AG04450 (cell line): ENCODE measurements at places on chromosomes 6 and 20.
A peak's percentile ranks its signal among the peaks of the same experiment; 100 is the strongest.

- DNase-seq, result no peak
Observed at GRCh38 chr6:113733381-113733780, 123.8 kb upstream of the MARCKS start.

DNA sequence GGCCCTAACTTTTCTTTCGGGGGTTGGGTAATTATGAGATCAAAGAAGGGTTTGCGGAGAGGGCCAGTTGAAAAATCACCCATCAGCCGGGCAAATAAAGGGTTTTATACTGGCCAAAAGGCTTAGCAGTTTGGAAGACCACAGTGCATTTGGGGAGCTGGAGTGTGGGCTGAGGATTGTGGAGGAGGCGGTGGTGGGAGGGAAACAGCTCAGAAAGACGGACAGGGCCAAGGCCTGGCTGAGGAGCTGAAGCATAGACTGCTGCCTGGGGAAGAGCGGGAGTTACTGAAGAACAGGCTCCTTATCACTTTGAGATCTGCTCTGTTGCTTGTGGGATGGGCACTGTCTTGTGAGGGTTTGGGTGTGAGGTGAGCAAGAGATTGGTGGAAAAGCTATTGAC lies 144.2 kb downstream of the CARMIL1 start:
- DNase-seq, result no peak

GRCh38 chr20:1700990-1701389 lies 43.4 kb upstream of the SIRPG start:
- DNase-seq, result no peak

DNA sequence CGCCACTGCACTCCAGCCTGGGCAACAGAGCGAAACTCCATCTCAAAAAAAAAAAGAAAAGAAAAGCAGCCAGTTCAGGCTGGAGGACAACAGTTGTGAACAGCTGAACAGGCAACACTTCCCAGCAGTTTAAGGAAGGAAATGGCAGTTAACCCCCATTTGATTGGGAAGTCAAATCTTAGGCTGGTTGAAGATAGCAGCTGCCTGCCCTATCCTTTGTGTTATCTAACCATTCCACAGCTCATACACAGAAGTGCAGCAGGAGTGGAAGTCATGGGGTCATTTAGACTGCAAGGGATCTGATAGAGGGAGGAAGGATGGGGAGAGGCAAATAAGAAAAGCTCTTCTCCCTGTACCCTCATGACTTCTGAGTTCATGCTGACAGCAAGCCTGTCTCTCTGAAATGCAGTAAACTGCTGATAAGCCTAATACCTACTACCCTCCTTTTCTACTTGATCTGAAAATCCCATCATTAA lies 35.3 kb downstream of the KCTD20 start:
- no peak for DNase-seq

DNA sequence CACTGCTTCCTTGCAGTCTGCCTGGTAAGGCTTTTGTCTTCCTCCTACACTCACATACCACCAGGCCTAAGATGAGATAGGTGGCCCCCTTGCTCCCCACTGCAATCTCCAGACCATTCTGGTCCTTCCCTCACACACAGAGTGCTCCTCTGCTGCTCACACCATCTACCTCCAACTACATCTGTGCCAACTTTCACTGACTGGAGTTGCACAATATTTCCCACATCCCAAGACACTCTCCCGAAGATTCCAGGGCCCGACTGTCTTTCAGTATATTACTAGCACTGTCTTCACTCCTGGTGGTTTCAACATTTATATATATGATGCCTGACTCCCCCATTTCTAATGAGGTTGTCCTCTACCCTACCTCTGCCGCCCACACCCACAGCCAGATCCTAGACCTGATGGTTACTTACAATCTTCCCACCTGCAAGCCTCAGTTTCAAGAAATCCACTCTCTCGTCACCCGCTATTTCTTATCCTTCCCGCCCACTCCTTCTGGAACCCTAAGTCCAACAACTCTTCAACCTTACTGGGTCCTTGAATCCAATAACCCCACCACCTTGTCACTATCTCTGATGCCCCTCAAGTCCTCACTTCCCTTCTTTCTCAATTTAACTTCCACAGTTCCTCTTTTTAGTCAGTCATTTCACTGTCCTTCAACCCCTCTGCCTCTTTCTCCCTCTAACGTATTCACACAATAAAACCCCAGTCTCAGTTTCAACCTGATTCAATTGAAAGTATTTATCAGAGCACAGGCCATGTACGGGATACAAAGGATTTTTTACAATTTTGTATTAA lies 21.6 kb downstream of the RALGAPA2 start:
- no peak for DNase-seq

DNA sequence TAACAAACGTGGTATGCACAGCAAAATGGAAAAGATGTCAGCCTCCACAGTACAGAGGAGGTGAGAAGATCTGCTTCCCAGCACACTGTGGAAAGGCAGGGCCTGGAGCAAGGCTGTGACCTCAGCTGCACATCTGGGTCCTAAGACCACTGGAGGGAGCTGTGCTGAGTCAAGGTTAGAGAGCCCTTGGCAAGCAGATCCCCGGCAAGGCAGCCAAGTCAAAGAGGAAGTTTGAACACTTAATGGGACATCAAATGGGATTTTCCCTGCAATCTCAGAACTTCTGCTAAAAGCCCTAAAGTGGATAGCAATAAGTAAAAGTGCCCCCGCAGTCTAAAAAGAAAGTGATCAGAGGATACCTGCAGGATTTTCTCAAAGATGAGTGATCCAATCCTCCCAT lies 39.5 kb downstream of the UNC5CL start:
- no peak for DNase-seq

GRCh38 chr20:36700438-36700837 lies 45.5 kb downstream of the NDRG3 start:
- no peak for DNase-seq

DNA sequence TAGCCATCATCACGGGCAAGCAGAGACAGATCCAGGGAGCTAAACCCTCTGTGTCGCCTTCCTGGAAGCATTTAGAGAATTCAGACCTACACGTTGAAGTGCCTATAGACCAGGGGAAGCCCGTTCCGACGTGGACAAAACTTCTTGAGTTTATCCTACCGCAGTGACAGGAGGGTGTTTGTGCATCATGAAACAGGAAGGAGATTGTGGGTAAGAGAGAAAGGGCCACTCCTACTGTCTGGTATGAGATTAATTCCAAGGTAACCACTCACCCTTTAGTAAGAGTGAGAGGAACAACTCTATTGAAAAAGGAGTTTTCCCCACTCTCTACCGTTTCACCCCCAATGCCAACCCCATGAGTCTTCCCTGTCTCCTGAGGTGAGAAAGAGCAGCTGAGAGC lies 133.7 kb downstream of the TFAP2C start:
- no peak for DNase-seq

DNA sequence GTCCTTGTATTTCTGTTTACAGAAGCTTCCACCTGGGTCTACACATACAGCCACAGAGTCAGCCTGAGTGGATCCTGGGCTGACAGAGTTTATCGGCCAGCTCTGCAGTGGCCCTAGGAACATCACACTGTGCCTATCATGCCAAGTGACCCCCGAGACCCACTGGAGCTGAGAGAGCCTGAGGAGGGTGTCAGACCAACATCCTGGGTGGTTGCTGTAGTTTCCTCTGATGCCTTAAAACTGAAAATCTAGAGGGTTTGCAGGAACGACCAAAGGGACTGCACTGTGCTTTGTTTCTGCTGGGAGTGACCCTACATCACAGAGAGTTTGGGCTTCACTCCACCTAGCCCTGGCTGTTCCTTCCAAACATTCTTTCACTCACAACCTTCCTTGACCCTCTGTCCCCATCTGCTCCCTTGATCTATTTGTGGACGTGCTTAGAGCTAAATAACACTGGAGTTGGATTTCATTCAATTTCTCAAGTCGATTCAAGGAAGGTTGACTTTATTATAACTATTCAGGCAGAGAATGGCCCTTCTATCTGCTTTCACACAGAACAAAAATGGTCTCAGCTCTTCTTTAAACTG lies 18.1 kb downstream of the MYLK4 start:
- no peak for DNase-seq

DNA sequence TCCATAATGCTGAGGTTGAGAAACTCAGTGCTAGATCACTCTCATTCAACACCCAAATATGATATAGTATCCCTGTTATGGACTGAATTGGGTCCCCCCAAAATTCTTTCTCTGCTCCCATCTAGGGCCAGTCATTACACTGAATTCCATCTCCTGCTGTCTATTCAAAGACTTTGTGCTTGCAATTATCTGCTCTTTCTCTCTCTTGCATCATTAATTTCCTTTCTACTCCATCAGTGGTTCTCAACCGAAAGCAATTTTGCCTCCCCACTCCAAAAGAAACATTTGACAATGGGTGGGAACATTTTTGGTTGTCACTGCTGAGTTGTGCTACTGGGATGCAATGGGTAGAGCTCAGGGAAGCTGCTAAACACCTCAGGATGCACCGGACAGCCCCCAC lies 271.5 kb upstream of the CDYL start:
- DNase-seq, result no peak

DNA sequence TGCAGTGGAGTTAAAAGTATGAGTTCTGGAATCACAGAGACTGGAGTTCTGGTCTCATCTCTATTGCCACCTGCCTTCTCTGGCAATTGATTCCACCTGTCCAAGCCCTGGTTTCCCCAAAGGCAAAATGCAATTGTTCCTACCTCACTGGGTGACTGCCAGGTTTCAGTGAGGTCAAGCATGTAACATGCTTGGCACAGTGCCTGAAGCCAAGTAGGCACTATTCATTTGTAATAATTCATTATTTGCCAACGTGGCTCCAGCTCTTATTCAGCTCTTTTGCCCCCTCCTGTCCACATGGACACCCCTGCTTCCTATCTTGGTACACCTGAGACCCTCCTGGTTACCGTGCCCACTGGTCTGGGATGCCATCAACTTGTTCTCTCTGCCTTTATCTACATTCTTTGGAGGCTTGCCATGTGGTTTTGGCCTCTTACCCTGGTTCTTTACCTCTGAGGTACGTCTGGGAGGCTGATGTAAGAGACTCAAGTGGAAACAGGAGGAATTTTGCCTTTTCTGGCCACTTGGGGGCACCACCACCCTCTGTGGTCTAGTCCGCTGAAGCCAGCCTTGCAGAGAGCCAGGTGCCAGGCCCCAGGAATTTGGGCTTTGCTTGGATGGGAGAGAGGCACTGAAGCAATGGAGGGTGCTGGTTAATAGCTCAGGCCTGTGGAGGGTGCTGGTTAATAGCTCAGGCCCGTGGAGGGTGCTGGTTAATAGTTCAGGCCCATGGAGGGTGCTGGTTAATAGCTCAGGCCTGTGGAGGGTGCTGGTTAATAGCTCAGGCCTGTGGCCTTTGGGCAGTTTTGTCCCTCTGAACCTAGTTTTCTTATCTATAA lies 1.7 kb downstream of the KCNK15 start:
- DNase-seq, result peak; percentile 13

DNA sequence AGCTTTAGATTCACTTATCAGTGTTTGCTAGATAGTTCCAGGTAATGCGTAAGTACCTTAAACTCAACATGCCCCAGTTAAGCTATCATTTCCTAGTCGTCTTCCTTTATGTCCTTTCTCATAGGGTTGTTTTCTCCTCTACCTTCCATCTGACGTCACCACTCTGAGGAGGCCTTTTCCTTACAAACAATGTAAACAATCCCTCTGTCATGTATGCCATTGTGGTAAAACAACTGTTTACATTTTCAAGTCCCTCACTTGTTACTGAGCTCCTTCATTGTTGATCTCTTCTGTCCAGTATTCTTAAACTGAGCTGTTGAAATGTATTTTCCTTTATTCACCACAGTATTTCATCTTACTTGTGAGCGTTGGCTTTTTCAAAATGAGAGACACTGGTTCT lies 45.4 kb upstream of the PLCG1 start:
- DNase-seq, result no peak

DNA sequence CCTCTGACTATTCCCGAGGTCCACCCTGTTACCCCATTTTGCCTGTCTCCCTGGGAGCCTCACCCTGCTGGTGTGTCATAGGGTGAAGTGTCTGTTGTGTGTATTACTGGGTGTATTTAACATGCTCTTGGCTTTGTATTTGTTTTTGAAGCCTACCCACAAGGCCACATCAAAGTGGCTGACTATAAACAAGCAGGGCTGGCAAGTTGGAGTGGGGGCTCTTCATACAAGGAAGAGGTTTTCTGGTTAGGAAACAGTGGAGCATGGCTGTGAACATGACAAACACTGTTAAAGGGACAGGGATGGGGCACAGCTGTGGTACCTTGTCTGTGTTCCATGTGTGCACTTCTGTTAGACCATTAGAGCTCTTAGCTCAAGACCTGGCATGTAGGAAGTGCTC lies 26.3 kb downstream of the HECA start:
- no peak for DNase-seq

DNA sequence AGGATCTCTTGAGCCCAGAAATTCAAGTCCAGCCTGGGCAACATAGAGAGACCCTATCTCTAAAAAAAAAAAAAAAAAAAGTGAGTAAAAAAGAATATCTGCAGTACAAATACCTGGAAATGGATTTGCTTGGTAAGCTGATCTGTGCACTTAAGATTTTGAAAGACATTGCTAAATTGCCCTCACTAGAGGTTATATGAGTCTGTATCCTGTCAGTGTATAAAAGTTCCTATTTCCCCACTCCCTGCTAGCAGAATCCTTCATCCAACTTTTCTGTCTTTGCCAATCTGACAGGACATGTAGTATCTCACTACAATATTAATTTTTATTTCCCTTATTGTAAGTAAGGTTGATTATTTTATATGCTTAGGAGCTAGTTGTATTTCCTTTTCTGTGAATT lies 36.1 kb downstream of the BICRAL start:
- DNase-seq, result no peak
